ENCODE measurements at places on chromosomes 5 and 9.

DNA sequence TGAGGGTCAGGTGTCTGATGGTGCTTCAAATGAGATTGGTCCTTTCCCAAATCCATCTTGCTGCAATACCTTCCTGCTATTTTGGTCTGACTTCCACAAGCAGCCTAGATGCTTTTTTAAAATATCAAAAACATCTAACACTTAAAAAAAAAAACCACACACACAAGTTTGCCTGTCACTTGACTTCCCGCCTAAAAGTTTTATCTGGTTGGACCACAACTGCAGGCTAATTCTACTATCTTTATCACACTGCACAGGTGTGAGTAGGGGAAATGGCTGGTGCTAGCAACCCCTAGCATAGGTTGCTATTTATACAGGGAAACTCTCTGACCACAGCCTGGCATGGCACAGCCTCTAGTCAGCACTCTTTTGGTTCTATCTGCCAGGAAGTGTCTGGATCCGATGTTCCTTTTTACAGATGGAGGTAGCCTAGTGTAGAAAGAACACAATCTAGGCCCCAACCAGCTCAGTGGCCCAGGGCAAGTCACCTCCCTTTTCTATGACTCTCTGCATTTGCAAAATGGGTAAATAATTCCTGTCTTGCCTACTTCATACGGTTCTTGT is at the start of gene HEMGN:
HEMGN (minus strand) TSS at position 92 of the 564 bp plus-strand sequence; CDS start at position 56, 36 bp downstream.
- no peak for DNase-seq

- DNase-seq, result no peak
These were observed 438.7 kb downstream of the TLE1 start for GRCh38 chr9:81250606-81251005.

DNA sequence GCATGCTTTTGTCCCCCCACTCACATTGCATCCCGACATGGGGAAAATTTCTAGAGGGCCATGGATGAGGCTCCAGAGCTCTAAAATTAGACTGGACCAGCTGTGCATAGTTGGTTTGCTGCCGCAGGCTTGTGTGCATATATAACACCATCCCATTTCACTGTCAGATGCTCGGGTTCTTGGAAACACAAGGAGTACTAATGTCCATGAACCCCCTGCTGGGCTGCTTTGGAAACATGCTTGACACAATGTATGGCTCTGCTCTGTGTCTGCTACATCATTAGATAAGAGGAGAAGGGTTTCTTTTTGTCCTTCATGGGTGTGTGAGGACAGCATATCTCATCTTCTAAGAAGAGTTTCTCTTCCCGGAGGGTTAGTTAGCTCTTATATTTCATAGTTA is 292.1 kb upstream of the RORB start:
- no peak for DNase-seq

DNA sequence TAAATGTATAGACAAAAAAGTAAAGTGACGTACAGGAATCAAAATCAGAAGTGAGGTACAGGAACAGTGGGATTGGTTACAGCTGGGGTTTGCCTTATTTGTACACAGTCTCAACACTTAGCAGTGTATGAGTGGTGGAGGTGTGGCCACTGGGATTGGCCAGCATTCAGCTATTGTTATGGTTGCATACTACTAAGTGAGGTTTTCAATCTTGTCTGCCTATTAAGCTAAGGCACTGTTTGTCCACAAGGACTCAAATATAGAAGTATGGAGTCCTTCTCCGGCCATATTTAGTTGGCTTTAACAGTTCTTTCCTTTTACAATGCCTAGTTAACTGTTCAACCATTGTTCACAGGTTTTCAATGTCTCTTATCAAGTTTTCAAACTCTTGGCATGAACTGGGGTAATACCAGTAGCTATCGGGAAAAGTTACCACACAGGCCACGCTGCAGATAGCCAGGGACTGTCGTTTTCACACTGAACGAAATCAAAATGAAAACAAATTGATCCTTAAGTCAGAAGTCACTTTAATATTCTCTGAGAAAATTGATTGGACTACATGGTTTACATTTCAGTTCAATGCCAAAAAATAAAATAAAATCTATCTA is 176.0 kb upstream of the FREM1 start:
- no peak for DNase-seq

DNA sequence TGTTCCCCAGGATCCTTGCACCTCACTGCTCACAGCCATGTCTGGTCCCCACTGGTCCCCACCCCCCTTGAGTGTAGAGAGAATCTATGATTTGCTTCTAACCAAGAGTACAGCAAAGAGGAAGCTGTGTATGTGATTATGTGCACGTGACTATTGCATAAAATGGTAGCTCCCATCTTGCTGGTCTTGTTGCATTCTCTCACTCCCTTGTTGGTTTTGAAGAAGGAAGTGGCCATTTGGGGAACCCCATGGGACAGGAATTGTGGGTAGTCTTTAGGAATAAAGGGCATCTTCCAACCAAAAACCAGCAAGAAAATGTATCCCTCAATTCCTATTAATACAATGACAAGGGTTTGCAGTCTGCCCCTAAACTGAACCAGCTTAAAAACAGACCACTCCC is 5.2 kb upstream of the FCN2 start:
- no peak for DNase-seq

Measured in occipital lobe (tissue), 3 donors.